ENCODE measurements at places on chromosomes 5 and 9.
A peak's percentile ranks its signal among the peaks of the same experiment; 100 is the strongest.

GRCh38 chr9:27766073-27766835 is 193.0 kb upstream of the C9orf72 start:
- DNase-seq, result no peak

GRCh38 chr5:57368010-57368409 is 114.6 kb downstream of the ACTBL2 start:
- DNase-seq, result no peak

DNA sequence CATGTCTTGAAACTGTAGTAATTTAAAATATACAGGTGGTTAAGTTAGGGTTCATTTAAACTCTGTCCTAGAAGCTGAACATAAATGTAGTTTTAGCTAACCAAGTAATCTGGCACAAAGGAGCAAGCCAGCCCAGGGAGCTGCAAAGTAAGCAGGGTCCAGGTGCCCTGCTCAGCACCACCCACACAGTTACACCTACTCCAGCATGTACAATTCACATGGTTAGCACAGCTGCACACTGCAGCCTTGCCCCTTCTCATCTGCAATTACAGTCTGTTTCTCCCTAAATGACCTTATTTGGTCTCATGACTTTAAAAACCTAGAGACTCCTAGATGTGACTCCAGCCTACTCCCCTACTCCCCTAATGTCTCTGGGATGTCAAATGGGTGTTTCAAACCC is 128.4 kb downstream of the EPB41L4A start:
- no peak for DNase-seq

DNA sequence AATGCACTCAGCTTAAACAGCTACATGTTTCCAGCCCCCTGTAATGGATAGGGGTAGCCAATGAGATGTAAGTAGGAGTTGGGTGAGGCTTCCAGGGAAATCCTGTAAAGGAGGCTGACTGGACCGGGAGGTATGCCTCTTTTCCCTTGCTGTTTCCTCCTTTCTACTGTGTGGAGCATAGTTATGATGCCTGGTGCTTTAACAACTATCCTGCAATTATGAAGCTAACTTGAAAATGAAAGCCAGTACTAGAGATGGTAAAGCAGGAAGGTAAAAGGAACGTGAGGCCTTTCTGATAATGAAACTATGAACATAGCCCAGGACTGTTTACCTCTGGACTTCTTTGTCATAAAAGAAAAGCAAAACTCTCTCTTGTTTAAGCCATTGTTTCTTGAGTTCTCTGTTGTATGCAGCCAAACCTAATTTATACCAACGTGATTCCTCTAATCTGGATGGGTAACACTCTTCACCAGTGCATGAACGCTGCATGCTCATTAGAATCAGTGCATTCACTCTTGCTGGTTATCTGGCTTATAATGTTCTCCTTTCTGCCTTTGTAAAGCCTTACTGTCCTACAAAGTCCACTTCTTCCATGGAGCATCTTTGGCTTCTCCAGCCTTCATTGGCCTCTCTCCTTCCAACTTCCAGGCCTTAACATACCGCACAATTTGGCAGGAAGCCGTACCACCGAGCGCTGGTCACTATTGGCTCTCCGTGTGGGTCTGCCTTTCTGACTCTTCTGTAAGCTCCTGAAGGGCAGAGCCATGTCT is 8.3 kb upstream of the ARHGEF28 start:
- DNase-seq, result no peak

GRCh38 chr5:56327809-56328208 is 94.7 kb upstream of the ANKRD55 start:
- DNase-seq, result peak; percentile 34

DNA sequence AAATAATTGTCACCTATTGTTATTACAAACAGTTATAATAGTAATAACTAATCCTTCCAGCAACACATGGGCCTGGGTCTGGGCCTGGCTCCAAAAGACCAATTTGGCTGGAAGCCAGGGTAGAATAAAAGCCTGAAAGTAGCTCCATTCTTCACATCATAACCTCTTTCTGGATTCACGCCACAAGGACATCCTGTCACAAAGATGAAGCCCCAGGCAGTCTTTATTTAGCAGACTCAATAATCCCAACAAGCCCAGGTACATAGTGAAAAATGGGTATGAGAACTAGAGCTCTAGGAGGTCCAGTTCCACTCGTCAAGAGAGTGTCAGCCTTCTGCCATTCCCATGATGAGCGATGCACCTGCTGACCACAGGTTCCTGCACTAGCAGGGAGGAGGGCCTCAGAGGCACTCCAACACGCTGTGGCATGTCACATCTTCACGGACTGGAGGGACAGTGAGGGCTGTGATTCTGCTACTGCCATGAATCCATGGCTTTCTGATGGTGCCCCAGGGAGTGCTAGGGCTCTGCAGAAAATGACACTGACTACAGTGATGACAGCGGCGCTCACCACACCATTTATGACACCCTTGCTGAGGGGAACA is 124.9 kb downstream of the SPOCK1 start:
- DNase-seq, result no peak
